ENCODE measurements at places on chromosomes 6 and 20. TPM values are rescaled to one million over a fixed set of nuclear protein-coding genes. Genes with fewer than 3 reads are reported as not detected.

DNA sequence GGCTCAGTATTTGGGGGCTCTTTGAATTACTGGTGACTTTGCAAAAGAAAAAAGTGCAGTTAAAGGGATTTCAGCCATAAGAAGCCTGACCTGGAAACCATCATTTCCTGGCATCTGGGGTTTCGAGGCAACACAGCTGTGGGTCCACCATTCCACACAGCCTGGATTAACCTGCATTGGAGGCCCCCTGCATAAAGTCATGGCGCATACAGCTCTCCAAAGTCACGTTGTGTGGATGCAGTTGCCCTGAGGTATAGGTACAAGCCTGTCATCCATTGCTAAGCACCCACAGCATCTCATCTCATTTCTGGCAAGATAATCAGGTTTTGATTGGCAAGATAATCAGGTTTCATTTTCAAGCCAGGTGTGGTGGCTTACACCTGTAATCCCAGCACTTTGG, 54.5 kb upstream of the TAGAP start:
- peaks cover 9% of the 10 kb centered on the region for H3K27me3 ChIP-seq
- no peak for DNase-seq
- H3K36me3 ChIP-seq = no peaks in the 10 kb centered on the region
- H3K4me1 ChIP-seq = no peaks in the 10 kb centered on the region

DNA sequence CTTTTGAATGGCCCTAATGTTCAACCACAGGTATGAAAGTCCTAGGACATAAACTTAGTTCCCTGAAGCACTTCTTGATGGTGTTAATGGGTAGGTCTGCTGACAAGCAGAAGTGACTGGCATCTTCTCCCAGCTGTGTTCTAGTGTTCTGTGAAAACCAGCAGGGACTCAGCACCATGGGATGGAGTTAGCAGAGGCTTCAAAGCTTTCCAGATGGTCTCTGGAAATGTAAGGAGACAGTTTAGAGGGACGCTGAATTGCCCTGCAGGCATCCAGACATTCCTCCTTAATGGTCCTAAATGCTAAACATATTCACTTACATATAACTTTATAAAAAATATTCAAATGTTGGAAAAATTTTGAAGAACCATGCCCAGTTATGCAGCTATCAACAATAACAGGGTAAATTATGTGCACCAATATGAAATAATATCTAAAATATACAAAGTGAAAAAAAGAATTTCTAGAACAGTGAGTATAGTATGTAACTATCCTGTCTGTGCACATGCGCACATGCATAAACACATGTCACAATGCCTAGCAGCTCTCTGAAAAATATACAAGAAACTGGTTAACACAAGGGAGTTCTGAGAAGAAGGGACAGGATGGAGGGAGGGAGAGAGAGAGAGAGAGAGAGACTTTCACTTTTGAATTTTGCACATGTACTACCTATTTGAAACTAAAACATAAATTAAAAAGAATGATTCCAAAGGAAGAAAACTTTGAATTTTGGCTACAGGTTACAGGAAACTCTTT, 87.2 kb downstream of the PRDM1 start:
- no peaks in the 10 kb centered on the region for H3K27me3 ChIP-seq
- H3K27ac ChIP-seq = no peak overlapping the region
- H3K36me3 ChIP-seq = no peaks in the 10 kb centered on the region
- DNase-seq = peak; percentile 22
- no peak overlapping the region for H3K4me3 ChIP-seq

DNA sequence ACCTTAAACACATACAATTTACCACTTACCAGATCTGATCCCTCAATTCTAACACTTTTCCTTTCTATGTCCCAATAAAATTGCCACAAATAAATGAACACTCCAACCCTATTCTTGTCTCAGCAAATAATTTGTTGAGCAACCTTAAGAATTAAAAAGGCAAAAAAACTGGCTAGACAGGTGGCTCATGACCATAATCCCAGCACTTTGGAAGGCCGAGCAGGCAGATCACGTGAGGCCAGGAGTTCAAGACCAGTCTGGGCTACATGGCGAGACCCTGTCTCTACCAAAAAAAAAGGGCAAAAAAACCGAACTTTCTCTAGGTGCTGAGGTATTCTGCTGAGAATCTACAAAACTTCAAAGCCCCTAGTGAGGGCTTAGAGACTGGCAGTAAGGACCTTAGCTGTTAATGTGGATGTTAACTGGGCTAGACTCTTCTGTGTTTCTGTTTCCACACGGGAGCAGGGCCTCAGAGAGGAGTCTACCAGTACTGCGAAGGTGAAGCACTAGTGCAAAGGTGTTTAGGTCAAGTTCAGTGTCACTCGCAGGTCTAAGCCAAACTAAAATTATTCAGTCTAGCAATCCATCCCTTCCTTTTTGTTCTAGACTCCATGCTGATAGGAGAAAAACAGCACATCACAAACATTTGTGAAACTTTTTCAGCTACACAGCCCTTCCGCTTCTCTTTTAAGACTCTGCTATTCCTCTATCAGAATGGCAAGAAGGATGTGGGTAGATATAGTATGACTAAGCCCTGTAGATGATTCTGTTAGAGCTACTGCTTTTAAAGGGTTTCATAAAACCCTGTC, 2.6 kb downstream of the FASTKD5 start:
- no peak overlapping the region for H3K4me3 ChIP-seq
- H3K36me3 ChIP-seq = peaks cover 8% of the 10 kb centered on the region
- peaks cover 19% of the 10 kb centered on the region for H3K4me1 ChIP-seq
- H3K27ac ChIP-seq = no peak overlapping the region

GRCh38 chr20:20929341-20929740, 176.8 kb downstream of the LINC00237 start:
- H3K27ac ChIP-seq = no peak overlapping the region
- no peak overlapping the region for H3K4me3 ChIP-seq
- H3K4me1 ChIP-seq = no peaks in the 10 kb centered on the region
- DNase-seq = no peak
- H3K36me3 ChIP-seq = no peaks in the 10 kb centered on the region

DNA sequence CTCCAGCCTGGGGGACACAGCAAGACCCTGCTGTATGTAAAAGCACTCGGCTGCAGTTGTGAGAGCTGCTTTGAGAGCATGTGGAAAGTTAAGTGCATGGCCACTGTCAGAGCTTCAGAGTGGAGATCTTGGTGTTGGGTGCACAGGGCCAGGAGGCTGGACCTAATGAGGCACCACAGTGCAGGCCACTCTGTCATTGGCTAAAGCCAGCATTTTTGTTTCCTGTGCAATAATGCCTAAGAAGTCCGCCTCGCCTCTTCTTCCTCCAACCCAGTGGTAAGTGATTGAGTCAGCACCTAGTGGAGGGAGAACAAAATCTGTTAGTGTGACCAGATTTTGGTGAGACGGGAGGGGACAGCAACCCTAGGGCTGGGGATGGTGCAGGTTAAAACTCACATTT, 60.6 kb downstream of the SSR1 start:
- DNase-seq = no peak
- peaks cover 38% of the 10 kb centered on the region for H3K36me3 ChIP-seq
- H3K4me3 ChIP-seq = no peak overlapping the region
- no peaks in the 10 kb centered on the region for H3K27me3 ChIP-seq
- H3K27ac ChIP-seq = no peak overlapping the region
- H3K4me1 ChIP-seq = no peaks in the 10 kb centered on the region

DNA sequence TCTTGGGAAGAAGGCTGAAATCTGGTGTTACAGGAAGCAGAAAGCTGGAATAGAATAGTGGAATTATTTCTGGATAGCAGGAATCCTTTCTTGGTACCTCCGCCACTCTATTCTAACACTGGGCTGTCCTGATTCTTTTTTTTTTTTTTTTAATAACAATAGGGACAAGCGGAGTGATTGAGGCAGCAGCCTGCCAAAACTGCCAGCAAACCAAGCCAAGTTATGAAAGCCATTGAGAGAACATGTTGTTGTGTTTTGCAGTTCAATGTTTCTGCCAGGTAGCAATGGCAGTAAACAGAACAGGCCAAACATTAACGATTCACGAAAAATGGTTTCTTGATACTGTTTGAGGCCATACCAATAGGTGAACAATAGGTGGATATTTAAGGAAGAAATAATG, 47.1 kb downstream of the SLC26A8 start:
- DNase-seq = no peak
- H3K4me1 ChIP-seq = no peaks in the 10 kb centered on the region
- peaks cover 7% of the 10 kb centered on the region for H3K27me3 ChIP-seq
- no peaks in the 10 kb centered on the region for H3K36me3 ChIP-seq

- no peak overlapping the region for H3K4me3 ChIP-seq
- peaks cover 5% of the 10 kb centered on the region for H3K4me1 ChIP-seq
- no peak overlapping the region for H3K27ac ChIP-seq
Observed at GRCh38 chr6:108902382-108902792, 54.2 kb downstream of the ARMC2 start.

DNA sequence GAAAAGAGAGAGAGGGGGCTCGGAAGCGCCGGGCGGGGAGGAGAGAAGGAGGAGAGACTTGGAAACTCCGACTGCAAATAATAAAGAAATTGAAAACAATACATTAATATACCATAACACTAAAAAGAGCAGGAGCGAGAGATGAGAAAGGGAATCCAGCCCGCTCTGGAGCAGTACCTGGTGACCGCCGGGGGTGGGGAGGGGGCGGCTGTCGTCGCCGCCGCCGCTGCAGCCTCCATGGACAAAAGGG, 338 bp downstream of the E2F3 start:
- H3K27ac ChIP-seq = peak overlapping the region; percentile 56
- no peaks in the 10 kb centered on the region for H3K27me3 ChIP-seq
- peaks cover 7% of the 10 kb centered on the region for H3K4me1 ChIP-seq
- peaks cover 10% of the 10 kb centered on the region for H3K36me3 ChIP-seq
- DNase-seq = no peak

RBPJL gene
- not detected for total RNA-seq

Data from osteoblast (primary cell).